Panc1 (cell line): ENCODE measurements at places on chromosomes 2 and 18. TPM values are rescaled to one million over a fixed set of nuclear protein-coding genes. Genes with fewer than 3 reads are reported as not detected.

Gene SLC11A1
- total RNA-seq = 0.31 TPM

Gene LDAH
- total RNA-seq = 17.2 TPM

Gene CTAGE1
- not detected for total RNA-seq

Gene CENPA
- 55.0 TPM for total RNA-seq

Gene MATN3
- total RNA-seq = 3.5 TPM

Gene PROKR1
- not detected for total RNA-seq

Gene ICOS
- 0.18 TPM for total RNA-seq

Gene MTCL1
- 50.1 TPM for total RNA-seq

- DNase-seq = no peak
Measured at GRCh38 chr2:228224410-228224809, 42.9 kb upstream of the SPHKAP start.

DNA sequence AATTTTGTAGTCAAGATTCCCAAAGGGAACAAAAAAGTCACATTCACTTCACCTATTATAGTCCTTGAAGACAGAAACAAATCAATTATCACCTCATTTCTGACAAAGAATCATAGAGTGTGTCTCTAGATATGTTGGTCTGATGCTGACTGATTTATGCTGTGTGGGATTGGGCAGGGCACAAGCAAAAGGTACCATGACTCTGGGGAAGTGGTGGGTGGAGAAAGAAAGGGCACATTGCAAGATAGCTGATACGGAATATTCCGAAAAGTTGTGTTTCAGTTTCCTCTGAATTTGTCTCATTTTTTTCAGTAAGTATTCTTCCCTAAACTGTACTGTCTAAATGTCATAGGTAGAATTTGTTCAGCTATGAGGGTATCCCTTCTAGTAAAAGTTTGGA lies 268.0 kb downstream of the MREG start:
- no peak for DNase-seq

- no peak for DNase-seq
Measured at GRCh38 chr2:25347846-25348245, 6.1 kb upstream of the DNMT3A start.

- DNase-seq = no peak
Measured at GRCh38 chr2:236396818-236397350, 132.7 kb upstream of the ASB18 start.

DNA sequence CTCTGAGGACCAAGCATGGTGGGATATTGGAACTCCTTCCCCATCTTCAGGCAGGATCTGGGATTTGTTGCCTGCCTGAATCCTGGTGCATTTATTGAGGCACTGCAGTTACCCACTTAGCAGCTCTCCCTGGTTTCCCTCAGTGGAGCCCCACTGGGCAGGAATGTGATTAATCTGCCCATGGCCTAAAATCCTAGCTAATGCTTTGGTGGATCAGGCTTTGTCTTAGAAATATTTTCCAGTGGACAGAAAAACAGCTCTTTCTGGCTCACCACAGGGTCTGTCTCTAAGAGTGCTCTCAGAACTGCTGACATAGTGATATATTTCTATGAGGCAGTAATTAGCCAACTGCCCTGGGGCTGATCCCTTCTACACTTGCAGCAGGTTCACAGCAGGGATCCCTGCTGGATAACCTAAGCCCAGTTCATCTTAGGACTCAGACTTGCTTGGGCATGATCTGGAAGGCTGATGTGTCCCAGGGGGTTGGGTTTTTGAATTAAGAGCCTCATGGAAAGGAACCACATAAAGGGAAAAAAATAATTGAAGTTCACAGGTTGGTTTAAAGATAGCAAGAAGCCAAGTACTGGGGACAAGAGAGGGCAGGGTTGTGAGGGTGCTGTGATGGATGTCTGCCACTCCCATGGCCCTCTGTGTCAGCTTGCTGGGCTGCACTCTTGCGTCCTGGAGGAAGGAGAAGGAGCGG lies 44.3 kb upstream of the ZDBF2 start:
- DNase-seq = no peak

GRCh38 chr2:227368574-227368973 lies 10.5 kb downstream of the TM4SF20 start:
- DNase-seq = no peak

DNA sequence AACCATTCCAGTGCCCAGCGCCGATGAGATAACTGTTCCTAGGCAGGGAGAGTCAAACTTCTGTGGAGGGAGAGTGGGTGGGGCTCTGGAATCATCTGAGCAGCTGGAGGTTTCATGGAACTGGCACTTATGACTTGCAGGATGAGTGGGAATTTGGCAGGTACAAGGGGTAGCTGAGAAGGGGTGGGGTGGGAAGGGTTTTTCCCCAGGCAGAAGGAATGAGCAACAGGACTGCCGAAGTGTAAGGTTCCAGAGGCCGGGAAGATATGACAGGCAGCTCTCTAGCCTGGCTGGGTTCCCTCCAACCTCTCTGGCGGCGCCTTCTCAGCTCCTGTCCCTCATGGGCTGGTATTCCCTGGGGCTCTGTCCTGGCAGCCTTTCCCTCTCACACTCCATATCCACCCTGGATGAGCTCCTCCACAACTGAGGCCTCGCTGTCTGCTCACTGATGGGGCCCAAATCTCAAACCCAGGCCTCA lies 2.5 kb upstream of the TET3 start:
- DNase-seq = no peak

- no peak for DNase-seq
Measured at GRCh38 chr2:119749477-119750012, 10.2 kb upstream of the PTPN4 start.

DNA sequence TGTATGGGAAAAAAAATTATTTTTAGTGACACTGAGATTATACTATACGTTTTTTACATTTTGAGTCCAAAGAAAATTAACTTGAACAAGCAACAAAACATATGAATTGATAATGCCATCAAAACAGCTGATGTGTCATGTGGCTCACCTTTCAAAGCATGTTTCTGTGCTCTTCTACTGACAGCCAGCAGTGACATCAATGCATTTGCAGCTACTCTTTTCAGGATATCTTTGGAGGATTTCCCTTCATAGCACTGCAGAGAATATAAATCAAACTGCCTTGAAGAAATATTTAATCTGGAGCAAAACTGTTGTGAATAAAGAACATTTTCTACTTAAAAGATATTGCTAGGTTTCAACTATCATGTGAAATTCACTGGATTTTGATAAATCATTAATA lies 83.1 kb upstream of the CD226 start:
- no peak for DNase-seq

DNA sequence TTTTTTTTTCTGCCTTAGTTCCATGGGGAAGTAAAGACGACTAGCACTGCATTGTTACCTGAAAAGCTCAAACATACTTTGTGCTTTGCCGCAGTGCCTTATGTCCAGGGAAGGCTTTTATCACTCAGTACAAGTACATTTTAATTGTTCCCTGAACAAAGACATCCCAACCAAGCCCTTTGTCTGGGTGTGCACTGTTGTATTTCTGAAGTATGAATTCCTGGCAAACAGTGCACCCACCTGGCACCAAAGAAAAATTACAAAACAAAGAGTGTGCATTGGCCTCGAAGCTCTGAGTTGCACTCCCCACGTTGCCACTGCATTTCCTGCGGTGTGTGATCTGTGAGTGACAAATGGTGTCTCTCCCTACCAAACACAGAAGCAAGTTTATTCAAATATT lies 858.5 kb upstream of the PIK3C3 start:
- DNase-seq = no peak

- no peak for DNase-seq
Measured at GRCh38 chr18:2846636-2847316, at the start of gene EMILIN2. EMILIN2 (plus strand) TSS chr18:2847006; CDS start chr18:2847189, 183 bp downstream.

- no peak for DNase-seq
Measured at GRCh38 chr18:8816816-8817215, 111.5 kb downstream of the MTCL1 start.

DNA sequence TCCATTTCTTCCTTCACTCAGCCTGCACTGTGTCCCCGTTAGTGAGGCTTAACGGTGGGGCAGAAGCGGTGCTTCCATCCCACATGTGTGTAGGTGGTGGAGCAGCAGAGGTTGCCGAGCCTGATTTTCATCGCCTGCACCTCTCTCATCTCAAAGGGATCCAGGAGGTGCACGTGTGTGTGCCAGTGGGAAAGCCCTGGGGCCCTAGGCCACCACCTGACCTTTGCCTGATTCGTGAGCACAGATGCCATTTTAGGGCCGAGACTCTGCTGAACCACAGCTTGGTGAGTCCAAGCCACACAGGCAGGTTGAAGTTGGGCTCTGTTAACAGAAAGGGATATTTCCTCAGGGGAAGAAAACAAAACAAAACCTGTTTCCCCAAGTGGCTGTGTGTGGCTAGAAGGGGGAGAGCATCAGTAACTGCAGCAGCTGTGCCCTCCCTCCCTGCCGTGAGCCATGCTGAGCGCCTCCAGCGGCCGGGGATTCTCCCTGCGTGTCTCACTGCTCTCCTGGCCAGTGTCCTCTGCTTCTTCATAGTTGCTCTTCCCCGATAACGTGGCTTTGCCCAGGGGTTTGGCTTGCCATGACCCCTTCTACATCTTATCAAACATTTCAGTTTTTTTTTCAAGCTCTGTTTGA lies 81.5 kb downstream of the MAPRE2 start:
- DNase-seq = no peak
